Mucosa of descending colon (tissue), 3 donors: ENCODE measurements at places on chromosomes 3 and 15. TPM values are rescaled to one million over a fixed set of nuclear protein-coding genes. Genes with fewer than 3 reads are reported as not detected.

GRCh38 chr15:92714077-92714476 lies 58.5 kb upstream of the FAM174B start:
- no peak for DNase-seq

The GPR15 gene
- 11.5 TPM for total RNA-seq

The PSTPIP1 gene
- total RNA-seq, result 4.4 TPM

The SGO1 gene
- total RNA-seq, result 6.6 TPM

The CIP2A gene
- 4.5 TPM for total RNA-seq
